ENCODE measurements at places on chromosomes 11 and 22.

DNA sequence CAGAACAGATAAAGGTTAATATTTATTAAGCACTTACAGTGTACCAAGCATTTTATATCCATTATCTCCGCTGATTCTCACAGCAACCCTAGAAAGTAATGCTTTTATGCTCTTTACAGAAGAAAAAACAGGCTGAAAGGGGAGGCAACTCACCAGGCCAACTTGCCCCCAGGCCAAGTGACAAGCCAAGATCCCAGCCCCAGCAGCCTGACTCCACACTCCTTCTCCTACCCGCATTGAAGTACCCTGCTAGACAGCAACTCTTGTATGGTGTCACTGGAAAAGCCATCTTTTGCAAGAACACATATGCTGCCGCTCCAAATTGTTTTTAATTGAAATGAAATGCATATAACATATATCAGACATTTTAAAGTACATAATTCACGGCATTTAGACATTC, 25.6 kb downstream of the SMCO4 start:
- no peak for DNase-seq

GRCh38 chr11:115869780-115870431, 365.7 kb upstream of the CADM1 start:
- no peak for DNase-seq

GRCh38 chr22:30204015-30204741, 42.4 kb downstream of the LIF start:
- no peak for DNase-seq

DNA sequence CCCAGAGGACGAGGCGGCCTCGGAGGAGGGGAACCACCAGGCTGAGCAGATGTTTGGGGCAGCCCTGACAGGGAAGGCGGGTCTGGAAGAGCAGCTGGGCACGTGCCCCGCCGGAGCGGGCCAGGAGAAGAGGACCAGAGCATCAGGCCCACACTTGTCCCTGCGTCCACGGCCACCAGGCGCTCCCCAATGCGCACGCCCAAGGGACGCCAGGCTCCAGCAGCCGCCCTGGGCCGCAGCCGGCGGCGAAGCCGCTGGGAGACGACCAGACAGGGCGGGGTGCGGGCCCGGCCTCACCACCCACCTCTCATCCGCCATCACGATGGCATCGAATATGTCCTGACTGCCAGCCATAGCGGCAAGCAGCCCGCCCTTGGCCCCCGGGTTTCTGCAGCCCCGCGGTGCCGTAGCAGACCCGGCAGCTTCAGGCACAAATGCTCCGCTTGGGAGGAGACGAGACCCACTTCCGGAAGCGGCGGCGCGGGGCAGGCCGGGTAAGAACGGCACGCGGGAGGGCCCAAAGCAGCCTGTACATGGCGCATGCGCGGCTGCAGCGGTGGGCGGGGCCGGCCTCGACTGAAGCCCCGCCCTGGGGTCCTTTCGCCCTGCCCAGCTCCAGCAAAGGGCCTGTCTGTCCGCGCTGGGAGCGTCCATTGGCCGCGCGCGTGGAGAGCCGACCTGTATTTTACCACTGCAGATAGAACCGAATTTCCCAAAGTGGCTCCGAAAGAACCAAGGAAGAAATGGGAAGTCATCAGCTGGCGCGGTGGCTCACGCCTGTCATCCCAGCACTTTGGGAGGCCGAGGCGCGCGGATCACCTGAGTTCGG, at the start of gene LTO1:
LTO1 (minus strand) TSS at position 468 of the 829 bp plus-strand sequence; CDS start at position 354, 114 bp downstream.
- peak; percentile 63 for DNase-seq

GRCh38 chr11:118715245-118715831, 35.9 kb upstream of the TREH start:
- no peak for DNase-seq

DNA sequence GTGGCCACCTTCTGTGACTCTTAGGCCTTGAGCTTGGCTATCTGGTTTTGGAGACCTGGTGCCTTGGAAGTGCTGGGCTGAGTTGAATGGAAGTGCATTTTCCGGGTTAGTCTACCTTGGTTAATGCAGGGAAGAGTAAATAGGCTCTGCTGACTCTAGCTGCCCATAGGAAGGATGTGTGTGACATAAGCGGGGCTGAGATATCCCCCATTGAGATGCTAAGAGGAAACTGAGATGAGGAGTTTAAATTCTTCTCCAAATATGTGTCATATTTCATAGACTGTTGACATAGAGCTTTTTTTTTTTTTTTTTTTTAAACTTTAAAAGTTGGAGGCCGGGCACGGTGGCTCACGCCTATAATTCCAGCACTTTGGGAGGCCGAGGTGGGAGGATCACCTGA, 30.8 kb downstream of the ZNRF3 start:
- DNase-seq, result no peak

- no peak for DNase-seq
Measured at GRCh38 chr11:47188259-47188658, 2.0 kb upstream of the PACSIN3 start.

GRCh38 chr22:23834406-23834792, 4.4 kb downstream of the DERL3 start:
- no peak for DNase-seq

Measured in AG04449 (cell line).